ENCODE measurements at places on chromosomes 3 and 15.

GRCh38 chr3:156685752-156686151 lies 11.4 kb downstream of the TIPARP start:
- DNase-seq: no peak

GRCh38 chr3:17154941-17155340 lies 270.2 kb downstream of the PLCL2 start:
- no peak for DNase-seq

DNA sequence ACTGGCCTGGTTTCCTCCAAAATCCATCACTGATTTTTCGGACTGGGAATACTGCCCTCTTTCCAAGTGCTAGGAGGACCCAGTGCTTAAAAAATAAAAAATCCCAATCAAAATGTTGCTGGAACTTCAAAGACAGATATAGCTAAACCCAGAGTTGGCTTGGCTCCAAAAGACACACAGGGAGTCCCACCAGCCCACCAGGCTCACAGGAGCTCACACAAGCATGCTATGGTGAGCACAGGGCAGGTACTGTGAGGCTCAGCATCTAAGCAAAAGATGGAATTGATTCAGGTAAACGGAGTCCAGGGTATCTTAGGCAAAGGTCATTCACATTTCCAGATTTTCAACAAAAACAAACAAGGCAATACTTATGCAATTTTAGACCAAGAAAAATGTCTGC lies 3.7 kb downstream of the TRANK1 start:
- DNase-seq: no peak

DNA sequence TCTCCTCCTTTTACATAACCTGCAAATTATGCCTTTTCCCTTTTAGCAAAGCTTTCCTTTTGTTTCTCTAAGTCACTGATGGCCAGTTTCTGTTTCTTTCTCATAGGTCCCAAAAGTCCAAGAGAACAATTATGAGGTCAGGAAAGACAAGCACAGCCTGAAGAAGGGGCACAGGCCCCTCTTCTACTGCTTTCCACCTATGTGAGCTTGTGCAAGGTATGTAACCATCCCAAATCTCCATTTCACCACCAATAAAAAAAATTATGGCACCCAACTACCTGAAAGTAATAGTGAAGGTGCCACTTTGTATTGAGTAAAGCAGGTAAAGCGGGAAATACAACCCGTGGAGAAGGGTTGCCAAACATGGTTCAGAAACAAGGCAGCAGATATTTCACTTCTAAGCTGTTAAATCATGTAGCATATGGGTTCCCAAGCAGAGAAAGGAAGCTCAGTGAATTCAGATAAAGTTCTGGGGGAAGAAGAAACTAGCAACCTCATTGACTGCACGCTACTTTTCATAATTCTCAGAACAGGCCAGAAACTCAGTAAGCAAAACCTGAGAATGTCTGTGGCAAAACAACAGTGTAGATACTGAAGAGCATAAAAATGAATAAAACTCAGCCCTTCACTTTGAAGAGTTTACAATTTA lies 4.2 kb downstream of the PLOD2 start:
- no peak for DNase-seq

- DNase-seq: peak; percentile 95
These were observed at the start of gene VIPR1 for GRCh38 chr3:42502429-42503250. TSS of gene VIPR1 (plus strand) at chr3:42502643. CDS start at chr3:42502736, 93 bp downstream.

DNA sequence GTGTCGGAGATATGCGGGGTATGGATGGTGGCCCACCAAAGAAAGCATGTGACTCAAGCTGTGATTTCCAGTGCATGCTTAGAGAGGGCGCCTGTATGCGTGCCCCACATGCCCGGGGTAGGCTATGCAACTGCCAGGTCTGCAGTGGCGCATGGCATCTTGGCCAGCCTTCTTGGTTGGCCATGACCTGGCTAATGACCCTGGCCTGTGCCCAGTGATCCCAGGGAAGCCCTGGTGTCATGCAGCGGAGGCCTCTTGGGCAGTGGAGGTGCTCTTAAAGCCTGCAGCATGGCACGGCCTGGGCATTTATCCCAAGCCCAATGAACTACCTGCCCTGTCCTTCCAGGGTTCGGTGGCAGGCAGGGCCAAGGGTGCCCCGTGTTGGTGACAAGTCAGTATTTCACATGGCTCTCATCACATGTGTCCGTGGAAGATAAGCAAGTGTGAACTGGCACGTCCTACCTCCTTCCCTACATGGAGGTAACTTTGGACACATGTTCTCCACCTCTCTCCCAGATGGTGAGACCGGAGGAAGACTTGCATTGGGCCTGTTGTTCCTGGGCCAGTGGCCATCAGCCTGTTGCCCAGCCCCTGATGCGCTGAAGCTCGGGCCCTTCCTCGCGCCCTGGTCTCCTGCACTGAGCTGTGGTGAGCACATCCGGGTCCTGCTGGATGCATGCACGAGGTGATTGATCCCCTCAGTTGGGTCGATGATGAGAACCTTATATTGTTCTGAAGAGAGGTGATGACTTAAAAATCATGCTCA lies 192.0 kb downstream of the UBE3A start:
- DNase-seq: no peak

DNA sequence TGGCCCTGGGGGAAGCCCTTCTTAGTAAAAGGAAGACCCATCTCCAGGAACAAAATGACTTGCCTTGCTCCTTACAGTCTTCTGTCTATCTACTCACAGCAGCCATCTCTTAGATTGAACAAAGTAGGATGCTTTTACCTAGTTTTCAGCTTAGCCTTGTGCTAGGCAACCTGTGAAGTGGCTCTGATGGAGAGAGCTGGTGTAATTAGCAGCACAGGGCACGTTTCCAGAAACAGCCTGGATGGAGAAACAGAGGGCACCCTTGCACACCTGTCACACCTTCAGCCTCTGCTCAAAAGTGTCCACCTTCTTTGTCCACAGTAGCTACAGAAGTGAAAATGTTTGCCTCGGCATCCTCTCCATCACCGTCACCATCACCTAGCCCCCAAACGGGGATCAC lies 292.9 kb downstream of the RORA start:
- DNase-seq: no peak

DNA sequence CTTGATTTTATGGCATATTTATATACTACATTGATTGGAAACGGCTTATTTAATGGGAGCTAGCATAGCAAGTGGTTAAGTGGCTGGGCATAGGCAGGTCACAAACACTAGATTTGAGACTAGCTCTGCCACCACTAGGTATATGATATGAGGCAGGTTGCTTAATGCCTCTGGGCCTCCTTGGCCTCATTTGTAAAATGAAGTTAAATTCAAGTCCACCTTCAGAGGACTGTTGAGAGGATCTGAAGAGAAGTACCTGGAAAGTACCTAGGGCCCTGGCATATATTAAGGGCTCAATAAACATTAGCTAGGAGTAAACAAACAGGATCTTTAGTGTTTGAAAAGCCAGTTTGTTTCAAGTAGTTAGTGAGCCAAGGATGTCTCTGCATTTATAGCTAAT lies 166.4 kb upstream of the FEZF2 start:
- no peak for DNase-seq

DNA sequence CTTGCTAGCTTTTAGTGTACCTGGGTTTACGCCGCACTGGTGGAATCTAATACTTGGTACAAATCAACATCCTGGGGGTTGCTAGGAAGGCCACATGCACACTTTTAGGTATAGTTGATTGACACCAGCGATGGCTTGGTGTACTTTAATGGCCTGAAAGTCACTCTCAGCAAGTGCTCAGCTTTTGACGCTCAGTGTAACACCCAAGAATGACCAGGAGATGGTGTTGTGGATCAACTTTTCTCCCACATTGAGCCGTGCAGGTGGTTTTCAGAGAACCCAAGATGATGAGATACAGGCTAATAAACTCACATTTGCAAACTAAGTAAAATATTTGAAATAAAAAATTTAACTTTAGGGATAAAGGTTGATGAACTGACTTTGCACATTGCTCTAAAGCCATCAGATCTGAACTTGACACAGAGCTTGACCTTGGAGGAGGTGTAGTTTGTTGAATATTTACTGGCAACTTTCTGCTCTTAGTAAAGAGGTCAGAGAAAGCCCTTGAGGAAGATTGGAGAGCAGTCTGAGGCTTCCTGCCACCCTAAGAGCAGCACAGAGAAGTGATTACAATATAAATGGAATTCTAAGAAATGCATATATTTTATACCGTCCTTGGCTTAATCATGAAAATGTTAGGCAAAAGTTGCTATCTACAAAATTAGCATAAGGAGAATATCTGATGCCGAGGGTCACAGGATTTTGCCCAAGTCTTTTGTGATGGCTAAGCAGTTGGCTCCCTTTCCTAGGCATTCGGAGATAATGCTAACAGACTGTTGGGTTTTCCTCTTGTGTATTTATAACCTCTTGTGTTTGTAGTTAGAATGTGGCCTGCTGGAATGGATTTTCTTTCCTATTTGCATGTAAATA lies 143.4 kb upstream of the RASGRP1 start:
- peak; percentile 26 for DNase-seq

DNA sequence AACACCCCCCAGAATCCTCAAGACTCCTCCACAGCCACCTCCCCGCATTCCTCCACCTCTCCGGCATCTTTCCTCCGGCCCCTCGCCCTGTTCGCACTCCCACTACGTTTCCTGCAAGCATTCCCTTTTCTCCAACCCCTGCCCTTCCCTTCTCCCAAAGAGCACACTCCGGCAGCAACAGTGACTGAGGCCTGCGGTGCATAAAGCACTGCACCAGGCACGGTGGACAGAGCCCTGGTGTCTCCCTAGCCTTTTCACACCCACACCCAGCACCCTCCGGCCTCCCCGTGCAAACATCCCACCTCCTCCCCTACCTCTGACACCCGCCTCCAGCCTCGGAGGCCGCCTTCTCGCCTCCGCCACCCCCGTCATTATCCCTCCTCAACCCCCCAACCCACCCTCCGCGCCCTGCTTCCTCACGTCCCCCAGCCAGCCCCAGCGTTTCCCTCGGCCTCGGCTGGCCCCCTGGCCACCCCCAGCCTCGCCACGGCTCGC lies 577 bp downstream of the ZNF148 start:
- DNase-seq: peak; percentile 29

DNA sequence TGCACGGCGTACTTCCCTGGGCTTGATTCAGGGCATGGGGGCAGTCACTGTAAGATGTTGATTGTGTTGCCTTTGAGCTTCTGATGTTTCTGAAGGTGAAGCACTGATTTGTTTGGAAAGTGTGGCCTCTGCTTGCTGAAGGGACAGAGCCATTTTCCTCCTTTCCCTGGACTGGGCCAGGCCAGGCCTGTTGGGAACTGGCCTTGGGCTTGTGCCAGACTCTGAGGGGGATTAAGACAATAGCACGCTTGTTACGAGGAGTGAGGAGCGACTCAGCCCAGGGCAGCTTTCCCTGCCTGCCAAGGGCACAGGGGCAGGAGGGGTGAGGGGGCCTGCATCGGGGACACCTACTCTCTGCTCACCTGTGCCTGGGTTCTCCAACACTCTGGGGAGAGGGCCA lies 42.9 kb downstream of the LINGO1 start:
- no peak for DNase-seq

GRCh38 chr3:27718459-27718858 lies 3.7 kb downstream of the EOMES start:
- DNase-seq: no peak

DNA sequence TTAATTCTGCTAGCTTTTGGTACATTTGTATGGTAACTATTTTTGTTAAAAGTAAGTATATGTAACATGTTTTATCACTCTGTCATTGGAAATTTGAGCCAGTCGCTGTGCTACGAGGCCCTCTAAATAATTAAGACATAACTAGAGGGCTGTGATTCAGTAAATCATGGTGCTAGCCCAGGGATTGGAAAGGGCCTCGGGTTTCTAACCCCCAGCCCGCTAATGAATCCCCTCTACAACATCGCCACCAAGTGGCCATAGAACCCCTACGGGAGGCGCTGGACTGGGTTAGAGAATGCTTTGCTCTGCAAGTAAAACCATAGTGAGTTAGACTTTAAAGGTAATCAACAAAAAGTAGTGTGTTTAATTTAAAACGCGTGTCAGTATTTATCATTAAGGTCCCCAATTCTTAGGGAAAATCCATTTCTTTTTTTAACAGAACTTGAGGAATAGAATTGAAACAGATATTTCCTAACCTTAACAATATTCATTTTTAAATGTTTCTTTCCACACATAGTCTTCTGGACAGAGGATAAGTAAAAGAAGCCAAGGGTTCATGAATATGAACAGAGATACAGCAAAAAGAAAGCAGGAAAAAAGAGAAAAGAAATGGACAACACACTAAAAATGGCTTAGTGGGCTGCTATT lies 744.7 kb downstream of the EPHA3 start:
- DNase-seq: no peak

DNA sequence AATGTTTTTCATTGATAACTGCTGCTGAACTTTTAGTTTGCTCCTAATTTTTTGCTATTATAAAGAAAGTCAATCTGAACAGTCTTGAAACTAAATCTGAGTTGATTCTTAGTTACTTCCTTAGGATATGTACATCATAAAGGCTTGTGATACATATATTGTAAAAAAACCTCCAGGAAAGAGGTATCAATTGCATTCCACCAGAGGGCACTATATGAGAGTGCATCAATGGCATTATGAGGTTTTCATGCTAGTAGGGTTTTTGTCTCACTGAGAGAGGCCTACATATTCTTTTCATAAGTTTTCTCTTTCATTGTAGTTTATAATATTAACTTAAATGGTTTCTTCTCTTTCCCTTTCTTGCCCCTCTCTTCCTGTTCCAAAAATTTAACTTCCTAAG lies 46.9 kb downstream of the PIK3R4 start:
- no peak for DNase-seq

DNA sequence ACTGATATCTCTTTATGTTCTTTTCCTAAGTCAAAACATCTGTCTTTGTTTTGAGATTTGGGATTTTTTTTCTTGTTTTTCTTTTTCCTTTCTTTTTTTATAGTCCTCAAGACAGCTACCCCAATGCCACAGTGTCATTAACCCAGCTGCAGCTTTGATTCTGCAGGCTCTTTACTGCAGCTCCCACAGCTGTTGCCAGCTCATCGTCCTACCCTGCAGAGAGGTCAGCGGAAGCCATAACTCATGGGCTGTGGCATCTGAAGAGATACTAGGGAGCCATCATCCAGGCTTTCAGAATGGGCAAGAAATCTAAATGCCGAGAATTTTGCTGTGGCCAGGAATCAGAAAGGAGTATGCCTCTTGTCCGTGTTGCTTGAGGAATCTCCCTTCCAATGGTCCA lies 44.3 kb upstream of the SLC24A5 start:
- DNase-seq: no peak

DNA sequence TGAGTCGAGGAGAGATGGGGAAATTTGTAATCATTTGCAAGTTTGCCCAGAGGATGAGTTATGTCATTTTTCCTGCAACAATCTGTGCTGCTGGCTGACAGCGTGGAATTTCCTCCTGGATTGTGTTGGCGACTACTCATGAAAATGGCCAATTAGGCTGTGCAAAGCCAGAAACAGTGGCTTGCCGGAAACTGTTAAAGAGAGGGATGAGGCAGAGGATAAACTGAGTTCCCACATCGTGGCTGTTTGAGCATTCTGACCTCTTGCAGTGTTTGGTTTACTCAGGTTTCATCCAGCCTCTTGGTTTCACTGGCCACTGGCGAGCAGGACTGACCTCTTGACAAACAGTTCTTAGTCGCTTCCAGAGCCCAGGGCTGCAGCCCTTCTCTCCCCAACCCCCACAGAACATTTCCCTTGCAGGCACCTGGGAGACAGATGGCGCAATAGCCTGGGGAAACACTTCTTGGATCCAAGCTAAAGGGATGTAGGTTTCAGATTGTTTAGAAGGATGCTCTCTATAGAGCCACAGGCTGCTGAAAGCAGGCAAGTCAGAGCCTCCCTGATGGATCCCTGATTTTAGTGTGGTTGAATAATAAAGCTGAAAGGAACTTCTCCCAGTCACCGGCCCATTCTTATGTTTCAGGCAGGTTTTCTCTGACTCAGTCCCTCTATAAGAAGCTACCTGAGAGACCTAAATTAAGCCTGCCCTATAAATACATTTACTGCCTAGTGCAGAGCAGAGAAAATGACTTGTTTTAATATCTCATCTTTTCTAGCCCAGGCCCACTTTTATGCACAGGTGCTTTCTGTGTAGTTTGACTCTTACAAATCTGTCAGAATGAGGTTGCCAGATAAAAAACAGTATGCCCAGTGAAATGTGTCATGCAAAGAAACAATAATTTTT lies 92.8 kb upstream of the UBE2E1 start:
- no peak for DNase-seq
